ENCODE measurements at places on chromosomes 6 and 20.

DNA sequence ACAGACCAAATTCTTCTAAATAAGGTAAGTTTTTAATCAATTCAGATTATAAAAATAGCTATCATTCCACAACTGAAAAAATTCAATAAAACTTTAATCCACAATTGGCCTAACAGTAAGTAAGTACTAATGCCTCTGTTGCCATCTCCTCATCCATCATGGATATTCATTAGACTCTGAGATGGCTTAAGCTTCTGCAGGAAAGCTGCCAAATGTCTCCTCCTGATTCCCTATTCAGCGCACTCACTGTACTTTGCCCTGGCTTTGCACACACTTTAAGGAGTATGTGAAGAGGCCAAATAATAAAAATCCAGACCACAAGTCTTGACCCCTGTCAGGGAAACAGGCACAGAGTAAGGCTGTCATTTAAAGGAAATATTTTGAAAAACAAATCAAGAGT lies 23.6 kb downstream of the PGM3 start:
- no peak for DNase-seq

GRCh38 chr20:36786663-36787062 lies 13.1 kb upstream of the DSN1 start:
- DNase-seq: no peak

DNA sequence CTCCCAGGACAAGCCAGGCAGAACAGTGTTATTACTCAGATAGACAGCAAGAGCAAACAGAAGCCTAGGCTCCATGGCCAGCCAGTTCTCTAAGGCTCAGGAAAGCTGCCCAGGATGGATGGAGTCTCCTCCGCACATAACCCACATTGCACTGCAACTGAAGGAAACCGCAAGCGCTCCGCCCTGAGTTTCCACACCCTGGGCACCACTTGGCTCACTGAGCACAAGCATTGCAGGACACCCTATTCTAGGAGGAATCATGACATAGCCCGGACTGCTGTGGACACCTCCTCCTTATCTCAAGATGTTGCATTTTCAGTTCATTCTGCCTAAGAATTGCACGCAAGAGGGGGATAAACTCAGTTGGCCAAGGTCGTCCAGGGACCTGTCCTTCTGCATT lies 42.9 kb downstream of the LINC00237 start:
- DNase-seq: no peak

DNA sequence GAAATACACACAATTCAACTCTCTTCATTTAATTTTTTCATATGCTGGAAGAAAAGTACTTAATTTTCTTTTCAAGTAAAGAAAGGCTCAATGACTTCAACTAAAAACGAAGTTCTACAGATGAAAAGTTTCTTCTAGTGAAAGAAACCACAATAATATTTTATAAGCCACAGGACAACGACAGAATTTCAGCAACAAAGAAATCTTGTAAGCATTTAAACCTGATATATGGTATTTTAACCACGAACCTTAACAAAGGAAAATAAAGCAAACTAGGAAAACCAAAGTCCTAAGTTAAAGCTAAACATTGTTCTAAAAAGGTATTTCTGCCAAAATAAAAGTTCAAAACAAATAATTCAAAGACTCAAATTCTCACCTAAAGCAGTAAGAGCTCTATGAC lies 24.6 kb upstream of the DST start:
- DNase-seq: no peak

- DNase-seq: no peak
These were observed 105.8 kb downstream of the DLGAP4 start for GRCh38 chr20:36411861-36412454.

DNA sequence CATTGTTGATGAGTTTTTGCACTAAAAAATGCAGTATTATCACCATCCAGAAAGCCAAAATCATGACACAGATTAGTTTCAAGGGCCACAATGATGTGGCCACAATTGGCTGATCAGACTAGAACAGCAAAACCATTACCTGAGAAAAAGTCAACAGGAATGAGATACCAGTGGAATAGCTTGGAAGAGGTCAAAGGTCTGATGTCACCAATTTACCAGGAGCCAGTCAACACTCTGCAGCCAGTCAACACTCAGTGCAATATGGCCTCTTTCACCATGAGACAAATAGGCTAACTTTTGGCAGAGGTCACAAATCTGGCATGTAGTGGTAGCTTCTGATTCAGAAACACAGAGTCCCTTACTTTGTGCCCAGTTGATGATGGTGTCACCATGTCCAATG lies 7.5 kb upstream of the ASIP start:
- no peak for DNase-seq

GRCh38 chr6:63440594-63440993 lies 120.8 kb upstream of the LGSN start:
- DNase-seq: no peak

GRCh38 chr6:107624050-107624449 lies 134.1 kb downstream of the SOBP start:
- no peak for DNase-seq

DNA sequence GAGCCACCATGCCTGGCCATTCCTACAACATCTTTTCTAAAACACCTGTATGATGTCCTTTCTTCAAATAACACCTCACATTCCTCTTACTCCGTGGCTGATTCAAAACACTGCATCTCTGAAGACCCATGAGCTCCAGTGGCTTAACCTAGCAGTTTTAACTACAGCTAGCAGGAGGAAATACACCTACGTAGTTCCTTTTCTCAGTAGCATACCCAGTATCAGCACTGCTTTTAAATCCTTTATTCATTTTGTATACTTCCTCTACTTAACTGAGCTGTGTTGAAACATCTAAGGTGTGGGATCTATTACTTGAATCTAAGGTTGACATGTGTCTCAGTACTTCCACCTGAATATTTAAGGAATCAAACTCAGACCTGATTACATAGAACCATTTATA lies 113.6 kb upstream of the CCDC28A start:
- no peak for DNase-seq

DNA sequence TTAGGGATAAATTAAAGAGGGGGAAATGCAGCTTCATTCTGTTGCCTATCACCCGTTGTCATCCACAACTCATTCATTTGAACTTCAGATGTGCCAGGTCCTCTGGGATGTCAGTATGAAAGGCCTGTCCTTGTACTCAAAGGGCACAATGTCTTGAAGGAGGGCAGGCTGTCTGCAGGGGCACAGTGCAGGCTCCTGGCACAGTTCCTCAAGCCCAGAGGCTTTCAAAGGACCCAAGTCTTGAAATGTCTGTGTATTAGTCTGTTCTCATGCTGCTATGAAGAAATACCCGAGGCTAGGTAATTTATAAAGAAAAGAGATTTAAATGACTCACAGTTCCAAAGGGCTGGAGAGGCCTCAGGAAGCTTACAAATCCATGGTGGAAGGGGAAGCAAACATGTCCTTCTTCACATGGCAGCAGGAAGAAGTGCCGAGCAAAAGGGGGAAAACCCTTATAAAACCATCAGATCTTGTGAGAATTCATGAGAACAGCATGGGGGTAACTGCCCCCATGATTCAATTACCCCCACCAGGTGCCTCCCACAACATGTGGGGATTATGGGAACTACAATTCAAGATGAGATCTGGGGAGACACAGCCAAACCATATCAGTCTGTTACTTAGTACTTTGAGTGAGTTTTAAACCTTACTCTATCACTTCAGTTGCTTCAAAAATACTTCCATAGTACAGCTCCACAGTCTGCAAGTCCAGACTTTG lies 9.4 kb downstream of the SNX9 start:
- DNase-seq: no peak

DNA sequence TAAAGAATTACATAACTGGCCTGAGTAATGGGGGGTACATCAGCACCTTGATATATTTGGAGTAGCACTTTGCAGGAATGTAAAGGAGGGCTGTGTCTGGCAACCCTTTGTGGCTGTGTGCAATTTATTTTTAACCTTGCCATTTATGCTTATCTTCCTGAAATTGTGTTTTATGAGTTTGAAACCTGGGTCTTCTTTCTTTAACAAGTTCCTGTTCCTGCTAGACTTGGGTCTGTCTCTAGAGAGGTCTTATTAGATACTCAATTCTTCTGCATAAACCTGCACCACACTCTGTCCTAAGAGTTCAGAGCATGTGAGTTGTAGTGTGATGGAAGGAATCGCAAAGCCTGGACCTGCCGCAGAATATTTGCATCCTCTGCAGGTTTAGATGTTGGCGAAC lies 181.0 kb downstream of the JARID2 start:
- no peak for DNase-seq

DNA sequence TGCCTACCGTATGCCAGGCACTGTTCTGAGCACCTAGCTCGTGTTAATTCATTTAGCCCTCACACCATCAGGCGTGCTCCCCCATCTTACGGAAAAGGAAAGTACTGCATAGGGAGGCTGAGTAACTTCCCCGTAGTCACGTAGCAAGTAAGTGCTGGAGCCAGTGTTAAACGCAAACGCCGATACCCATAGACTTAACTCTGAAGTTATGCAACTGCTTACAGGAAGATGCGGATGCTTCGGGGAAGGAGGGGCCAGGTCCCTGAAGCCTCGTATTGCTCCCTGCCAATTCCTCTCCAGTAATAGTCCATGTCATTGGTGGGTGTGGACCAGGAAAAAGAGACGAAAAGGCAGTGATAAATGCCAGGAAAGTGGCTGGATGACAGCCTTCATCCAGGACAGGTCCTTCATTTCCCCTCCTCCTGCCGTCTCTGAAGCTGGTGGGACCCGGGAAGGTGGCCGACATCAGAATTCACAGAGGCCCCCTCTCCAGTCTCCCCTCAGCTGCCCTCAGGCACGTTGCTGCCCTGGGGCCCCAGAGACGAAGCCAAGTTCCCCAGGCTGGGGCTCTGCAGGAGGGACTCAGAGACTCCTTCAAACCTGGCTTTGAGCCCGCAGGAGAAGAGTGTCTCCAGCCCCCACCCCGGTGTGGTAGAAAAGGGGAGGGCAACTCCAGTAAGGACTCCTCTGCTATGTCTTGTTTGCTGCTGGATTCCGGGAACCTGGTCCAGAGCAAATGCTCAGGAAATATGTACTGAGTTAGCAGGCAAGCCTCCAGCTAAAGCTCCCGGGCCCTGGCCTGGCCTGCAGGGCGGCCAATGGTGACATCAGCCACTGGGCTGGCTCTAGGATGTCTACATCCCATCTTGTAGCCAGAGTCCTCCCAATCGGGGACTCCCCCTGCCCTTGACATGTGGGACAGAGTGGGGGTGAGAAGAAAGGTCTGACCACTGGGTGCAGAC lies 37.8 kb downstream of the RAB44 start:
- no peak for DNase-seq

DNA sequence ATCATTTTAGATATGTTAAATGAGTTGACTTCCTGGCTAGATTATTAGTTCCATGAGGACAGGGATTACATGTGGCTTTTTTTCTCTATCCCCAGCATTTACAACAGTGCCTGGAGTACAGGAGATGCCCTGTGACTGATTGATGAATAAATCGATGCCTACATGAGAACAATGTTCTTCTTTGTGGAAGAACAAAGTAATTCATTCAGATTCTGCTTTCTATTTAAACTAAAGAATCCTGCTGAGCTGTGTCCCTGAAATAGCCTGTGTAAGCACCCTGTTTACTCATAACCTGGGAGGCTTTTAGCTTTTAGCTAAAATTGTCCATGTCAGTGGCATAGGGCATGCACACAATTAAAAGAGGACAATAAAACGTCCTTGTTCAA lies 125.1 kb upstream of the BTBD3 start:
- DNase-seq: no peak

GRCh38 chr6:108903796-108904195 lies 55.6 kb downstream of the ARMC2 start:
- no peak for DNase-seq

DNA sequence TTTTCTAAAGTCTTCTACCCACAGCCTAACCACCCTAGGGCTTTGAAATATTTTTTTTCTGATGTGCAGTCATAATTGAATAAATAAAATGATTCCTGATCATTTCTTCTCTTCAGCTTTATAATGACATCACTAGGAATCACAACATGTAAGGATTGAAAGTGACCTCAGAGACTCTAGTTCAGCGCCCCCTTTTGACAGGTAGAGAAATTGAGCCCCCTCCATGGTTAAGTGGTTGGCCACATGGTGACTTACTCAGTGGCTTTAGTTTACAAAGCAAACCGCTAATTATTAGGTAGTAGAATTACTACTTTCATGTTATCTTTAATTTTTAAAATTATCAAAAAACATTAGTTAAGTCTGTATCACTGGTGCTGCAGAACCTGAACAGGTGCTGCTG lies 13.3 kb upstream of the SLC2A12 start:
- peak; percentile 20 for DNase-seq

GRCh38 chr6:71043902-71044301 lies 87.0 kb upstream of the B3GAT2 start:
- DNase-seq: no peak

DNA sequence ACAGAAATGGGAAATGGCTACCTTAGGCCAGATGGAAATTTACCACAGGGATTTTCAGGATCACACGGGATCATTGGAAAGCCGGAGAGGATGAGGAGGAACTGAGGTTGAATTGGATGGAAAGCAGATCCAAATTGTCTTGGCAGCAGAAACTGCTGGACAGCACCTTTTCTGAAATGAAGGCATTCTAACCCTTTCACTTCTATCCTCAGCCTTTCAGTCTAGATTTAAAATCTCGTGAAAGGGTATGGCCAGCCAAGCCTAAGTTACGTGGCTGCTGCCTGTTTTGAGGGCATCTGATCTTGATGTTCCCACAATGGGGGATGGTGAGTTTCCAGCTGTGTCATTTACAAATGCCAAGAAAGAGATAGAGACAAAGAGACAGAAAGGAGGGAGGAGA lies 358.2 kb downstream of the KIF16B start:
- DNase-seq: no peak

GRCh38 chr6:36740818-36741179 lies 43.2 kb downstream of the RAB44 start:
- no peak for DNase-seq

- DNase-seq: no peak
These were observed 18.8 kb upstream of the TINAG start for GRCh38 chr6:54289426-54289825.

- DNase-seq: no peak
These were observed 1.3 kb upstream of the TAB2 start for GRCh38 chr6:149316108-149316727.

DNA sequence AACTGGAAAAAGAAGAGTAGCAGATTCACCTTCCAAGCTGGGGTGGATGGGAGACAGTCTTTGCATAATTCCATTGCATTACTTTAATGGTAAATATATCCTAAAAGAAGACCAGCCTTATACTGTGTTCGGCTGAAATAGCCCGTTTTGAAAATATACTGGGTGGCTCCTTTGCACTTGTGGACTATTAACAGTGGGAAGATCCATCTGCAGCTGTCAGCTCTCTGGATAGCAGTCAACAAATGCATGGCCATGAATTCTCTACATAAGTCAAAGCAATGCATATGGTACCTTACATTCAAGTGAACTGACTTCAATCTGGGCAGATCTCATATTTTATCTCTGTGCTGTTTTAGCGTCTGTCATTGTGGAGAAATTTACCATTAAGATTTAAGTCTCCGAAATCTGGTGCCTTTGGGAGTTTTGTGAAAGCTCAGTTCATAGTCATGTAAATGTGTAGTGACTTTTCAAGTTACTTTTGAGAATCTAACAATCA lies 400.6 kb upstream of the RNF217 start:
- DNase-seq: no peak

Data from bone marrow (tissue), 2 donors.